Activated T-cell treated with anti-CD3 and anti-CD28 coated beads for 1 hour (primary cell): ENCODE measurements at places on chromosomes 4 and X.

GRCh38 chr4:61995717-61996340, 795.7 kb downstream of the ADGRL3 start:
- no peak for DNase-seq

DNA sequence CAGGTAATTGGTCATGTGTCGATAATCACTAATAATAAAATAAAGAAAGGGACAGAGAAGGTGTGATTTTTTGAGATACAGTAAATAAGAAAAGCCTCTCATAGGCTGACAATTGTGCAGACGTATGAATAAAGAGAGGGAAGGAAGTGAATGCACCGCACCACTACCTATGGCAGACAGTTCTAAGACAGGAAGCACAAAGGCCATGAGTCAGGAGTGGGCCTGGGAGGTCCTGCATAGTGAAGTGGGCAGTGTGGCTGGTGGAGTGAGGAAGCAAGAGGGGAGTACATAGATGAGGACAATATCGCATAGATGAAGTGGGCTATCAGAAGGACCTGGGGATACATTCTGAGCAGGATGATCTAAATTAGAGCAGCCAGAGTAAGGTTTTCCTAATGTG, 75.6 kb downstream of the BMP3 start:
- no peak for DNase-seq

GRCh38 chr4:125368146-125368545, 53.4 kb downstream of the FAT4 start:
- no peak for DNase-seq

DNA sequence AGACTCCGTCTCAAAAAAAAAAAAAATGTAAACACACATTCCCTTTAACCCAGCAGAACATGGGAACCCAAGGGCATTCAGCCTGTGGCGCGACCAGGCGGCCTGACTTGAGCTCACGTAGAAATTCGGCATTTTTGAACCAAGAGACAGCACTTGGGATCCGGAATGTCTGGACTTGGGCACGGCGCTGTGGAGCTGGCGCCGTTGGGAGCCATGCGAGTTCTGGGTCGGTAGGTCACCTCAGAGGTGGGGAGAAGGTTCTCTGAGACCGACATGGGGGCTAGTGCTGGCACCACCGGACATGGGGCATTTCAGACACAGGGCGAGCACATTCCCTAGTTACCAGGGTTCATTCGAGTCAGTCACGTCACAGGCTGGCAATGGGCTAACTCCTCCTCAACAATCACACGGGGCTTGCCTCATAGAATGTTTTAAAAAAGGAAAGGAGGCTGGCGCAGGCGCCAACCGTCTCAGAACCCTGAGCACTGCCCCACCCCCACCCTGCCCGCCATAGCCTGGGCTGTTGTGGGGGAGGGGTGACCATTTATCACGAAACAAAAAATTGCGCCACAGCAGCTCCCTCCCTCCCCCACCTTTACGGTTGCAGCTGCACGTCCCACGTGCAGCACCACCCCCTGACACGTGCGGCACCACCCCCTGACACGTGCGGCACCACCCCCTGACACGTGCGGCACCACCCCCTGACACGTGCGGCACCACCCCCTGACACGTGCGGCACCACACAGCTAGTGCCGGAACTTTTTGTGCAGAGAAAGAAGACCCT, at the start of gene TEX28:
Gene TEX28, minus strand, starts transcription at position 334 of the 784 bp plus-strand sequence. CDS start 3,007 bp downstream, outside the sequence.
- no peak for DNase-seq

DNA sequence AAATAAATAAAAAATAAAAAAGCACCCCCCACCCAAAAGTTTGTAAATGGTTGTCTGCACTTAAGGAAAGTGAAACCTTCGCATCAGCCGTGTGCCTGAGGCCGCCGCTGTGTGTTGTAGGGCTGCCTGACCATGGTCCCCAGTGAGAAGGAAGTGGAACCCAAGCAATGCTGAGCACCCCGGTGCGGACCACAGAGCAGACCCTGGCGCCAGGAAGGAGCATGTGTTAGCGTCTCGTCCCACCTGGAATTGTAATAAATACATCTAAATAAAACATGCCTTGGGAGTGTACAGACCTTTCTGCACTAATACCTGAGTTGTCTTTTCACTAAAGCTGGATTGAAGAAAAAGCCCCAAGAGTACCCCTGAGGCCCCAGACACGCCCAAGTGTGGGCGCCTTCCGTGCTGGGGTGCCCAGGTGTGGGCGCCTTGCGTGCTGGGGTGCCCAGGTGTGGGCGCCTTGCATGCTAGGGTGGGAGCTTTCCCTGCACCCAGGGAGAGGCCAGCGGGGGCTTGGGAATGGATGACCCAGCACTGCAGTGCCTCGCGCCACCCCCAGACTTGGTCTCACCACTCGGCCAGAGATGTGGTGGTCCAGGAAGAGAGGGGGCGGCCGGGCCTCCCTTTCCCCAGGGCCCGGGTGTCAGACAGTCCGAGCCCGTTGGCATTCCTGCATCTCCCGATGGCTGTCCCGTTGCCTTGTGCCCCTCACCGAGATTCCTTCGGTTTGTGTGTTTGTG, 33.7 kb downstream of the HTT-AS start:
- no peak for DNase-seq

DNA sequence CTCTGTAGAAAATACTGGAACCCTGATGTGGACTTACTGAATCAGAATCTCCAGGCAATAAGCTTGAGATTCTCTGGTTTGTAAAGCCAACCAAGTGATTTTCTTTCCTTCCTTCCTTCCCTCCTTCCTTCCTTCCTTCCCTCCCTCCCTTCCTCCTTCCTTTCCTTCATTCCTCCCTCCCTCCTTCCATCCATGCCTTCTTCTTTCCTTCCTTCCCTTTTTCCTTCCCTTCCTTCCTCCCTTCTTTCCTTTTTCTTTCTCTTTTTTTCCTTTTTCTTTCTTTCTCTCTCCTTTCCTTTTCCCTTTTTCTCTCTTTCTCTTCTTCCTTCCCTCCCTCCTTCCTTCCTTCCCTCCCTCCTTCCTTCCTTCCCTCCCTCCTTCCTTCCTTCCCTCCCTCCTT, 450.8 kb downstream of the GRXCR1 start:
- DNase-seq: no peak

DNA sequence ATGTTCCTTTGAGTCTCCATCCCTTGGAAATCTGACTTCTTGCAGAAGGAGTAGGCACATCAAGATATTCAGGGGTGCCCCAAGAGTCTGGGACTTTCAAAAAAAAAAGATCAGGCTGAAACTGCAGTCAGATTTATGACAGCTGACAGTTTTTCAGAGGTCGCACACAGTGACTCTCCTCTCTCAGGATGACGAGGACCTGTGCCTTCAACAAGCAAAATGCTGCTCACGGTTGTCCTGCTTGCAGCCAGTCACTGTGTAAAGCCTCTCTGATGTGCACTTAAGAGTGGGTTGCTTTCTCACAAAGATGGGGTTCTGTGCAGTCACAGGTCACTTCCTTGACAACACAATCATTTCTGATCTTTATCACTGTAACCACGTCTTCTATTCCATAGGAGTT, 178.2 kb downstream of the PTTG2 start:
- no peak for DNase-seq
